ENCODE measurements at places on chromosomes 16 and 17.
A peak's percentile ranks its signal among the peaks of the same experiment; 100 is the strongest.

GRCh38 chr16:81053761-81054160 lies 18.1 kb downstream of the ATMIN start:
- H3K36me3 ChIP-seq: no peaks in the 10 kb centered on the region
- no peaks in the 10 kb centered on the region for H3K4me1 ChIP-seq
- no peak for DNase-seq
- no peaks in the 10 kb centered on the region for H3K27me3 ChIP-seq
- H3K4me3 ChIP-seq: no peak overlapping the region
- H3K27ac ChIP-seq: no peak overlapping the region

GRCh38 chr17:16463358-16464302 lies 28.4 kb downstream of the LRRC75A start:
- no peaks in the 10 kb centered on the region for H3K4me1 ChIP-seq
- no peak overlapping the region for H3K4me3 ChIP-seq
- H3K27me3 ChIP-seq: no peaks in the 10 kb centered on the region
- H3K36me3 ChIP-seq: no peaks in the 10 kb centered on the region
- H3K27ac ChIP-seq: no peak overlapping the region

DNA sequence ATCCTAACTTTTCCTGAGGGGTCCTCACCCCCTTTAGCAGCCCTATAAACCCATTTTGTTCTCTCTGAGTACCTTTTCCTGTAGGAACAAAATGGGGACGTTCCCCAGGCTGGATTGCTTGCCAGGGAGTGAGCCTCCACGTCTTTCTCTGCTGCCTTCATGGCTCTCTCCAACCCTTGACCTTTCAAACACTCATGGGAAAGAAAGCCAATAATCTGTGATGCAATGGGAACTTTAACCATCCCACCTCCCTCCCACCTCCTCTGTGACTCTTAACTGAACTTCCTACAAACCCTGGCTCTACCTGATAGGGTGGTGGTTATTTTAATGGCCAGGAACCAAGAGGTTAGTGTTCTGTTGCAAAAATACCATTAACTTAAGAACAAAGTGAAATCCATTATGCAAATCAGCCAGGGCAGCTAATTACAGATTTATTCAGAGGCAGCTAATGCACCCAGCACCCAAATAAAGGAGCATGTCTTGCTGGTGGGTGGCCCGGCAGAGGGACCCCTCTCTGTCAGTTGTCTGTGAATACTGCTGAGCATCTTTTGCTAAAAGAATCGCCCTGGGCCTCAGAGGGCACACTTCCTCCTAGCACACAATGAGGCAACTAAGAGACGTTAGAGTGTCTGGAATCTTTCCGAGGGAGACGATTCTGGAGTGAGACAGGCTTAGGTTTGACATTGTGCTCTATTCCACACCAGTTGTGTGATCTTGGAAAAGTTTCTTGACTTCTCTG lies 3.0 kb downstream of the PIPOX start:
- no peaks in the 10 kb centered on the region for H3K4me1 ChIP-seq
- H3K27ac ChIP-seq: no peak overlapping the region
- H3K4me3 ChIP-seq: no peak overlapping the region
- H3K36me3 ChIP-seq: no peaks in the 10 kb centered on the region

- H3K4me3 ChIP-seq: no peak overlapping the region
- no peaks in the 10 kb centered on the region for H3K36me3 ChIP-seq
- DNase-seq: peak; percentile 87
- H3K27me3 ChIP-seq: no peaks in the 10 kb centered on the region
- no peaks in the 10 kb centered on the region for H3K4me1 ChIP-seq
- no peak overlapping the region for H3K27ac ChIP-seq
Measured at GRCh38 chr16:83826146-83826913, 18.6 kb downstream of the HSBP1 start.

- no peak overlapping the region for H3K27ac ChIP-seq
- H3K4me1 ChIP-seq: no peaks in the 10 kb centered on the region
- DNase-seq: no peak
- H3K4me3 ChIP-seq: no peak overlapping the region
Measured at GRCh38 chr16:22638393-22639206, 127.9 kb downstream of the NPIPB5 start.
